ENCODE measurements at places on chromosomes 12 and 14.

DNA sequence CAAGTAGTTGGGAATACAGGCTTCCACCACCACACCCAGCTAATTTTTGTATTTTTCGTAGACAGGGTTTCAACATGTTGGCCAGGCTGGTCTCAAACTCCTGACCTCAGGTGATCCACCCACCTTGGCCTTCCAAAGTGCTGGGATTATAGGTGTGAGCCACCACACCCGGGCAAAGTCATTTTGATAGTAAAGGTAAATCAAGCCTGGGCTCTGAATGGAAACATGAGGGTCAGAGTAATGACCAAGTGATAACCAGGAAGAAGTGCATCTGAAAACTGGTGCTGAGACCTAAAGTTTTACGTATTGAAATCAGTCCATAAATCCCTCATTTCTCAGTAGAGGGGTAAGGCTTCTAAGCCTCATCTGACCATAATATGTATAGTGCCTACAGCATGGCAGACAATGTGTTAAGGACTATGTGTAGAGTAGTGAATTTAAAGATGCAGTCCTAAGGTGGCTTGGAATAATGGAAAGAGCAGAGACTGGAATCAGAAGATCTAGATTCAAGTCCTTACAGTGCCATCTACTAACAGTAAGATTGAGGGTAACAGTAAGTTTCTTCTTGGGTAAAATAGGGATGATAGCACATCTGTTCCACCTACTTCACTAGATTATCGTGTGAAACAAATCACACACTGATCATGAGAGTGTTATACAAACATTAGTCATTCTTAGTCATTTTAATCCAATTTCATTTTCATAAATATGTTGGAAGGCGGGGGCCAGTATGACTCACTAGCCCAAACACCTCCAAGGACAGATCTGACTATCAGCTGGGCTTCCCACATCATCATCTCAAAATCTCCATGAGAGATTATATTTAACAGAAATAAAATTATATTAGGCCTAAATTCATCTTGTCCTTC lies 11.2 kb downstream of the MAP4K5 start:
- no peak for DNase-seq

GRCh38 chr12:88083634-88084033 lies 54.4 kb upstream of the C12orf50 start:
- no peak for DNase-seq

GRCh38 chr14:102929241-102930137 lies 7.0 kb downstream of the AMN start:
- no peak for DNase-seq

GRCh38 chr12:107404981-107405380 lies 280.6 kb upstream of the PWP1 start:
- peak; percentile 56 for DNase-seq

- DNase-seq, result no peak
Observed at GRCh38 chr12:91989143-91989542, 156.5 kb downstream of the BTG1 start.

DNA sequence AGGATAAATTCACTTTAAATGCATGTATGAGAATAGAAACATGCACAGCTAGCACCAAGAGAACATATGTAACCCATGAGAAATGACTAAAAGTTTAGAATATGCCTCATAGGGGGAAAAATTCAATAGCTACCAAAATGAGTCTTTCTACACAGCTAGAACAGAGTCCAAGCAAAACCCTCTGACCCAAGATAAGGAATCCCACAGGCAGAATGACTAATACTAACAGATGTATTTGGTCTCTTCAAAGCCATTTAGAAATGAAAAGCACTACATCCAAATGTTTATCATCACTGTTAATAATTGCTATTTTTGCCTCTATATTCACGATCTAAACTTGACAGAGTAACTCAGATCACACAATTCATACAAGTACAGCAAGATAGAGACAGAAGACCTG lies 44.0 kb downstream of the KICS2 start:
- no peak for DNase-seq

GRCh38 chr12:123119808-123120207 lies 31.1 kb downstream of the PITPNM2 start:
- DNase-seq, result no peak

DNA sequence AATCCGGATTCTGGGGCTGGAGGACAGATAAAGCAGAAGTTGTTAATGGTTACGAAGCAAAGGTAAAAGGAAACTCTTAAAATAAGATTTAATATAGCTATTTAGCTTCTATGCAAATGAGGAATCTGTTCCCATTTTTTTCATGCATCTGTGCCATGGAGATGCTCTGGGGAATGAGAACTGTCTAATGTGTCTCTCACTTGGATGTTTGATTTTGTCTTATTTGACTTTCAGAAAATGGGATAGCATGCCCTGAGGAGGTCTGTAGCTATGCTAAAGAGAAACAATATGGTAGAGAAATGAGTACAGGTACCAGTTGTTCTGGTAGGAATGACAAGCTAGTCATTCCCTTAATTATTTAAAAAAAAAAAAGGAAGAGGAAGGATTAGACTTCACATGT lies 24.3 kb downstream of the C12orf76 start:
- no peak for DNase-seq

GRCh38 chr12:73225371-73225937 lies 953.3 kb downstream of the TRHDE start:
- DNase-seq, result no peak

DNA sequence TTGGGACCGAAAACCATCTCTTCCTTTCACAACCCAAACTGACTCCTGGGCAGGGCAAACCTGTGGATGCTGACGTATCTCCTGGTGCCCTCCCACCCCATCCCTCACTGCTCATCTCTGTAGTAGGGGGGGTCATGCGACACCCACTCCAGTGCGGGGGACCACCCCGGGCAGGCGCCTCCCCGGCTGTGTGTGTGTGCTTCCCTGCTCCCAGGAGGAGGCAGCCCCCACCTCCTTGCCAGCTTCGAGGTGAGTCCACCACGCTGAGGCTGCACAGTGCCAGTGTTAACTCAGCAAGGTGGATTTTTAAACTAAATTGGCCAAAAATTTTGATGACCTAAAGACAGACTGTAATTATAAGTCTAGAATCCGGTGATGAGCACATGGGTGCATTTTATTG lies 46.2 kb upstream of the BEGAIN start:
- no peak for DNase-seq

DNA sequence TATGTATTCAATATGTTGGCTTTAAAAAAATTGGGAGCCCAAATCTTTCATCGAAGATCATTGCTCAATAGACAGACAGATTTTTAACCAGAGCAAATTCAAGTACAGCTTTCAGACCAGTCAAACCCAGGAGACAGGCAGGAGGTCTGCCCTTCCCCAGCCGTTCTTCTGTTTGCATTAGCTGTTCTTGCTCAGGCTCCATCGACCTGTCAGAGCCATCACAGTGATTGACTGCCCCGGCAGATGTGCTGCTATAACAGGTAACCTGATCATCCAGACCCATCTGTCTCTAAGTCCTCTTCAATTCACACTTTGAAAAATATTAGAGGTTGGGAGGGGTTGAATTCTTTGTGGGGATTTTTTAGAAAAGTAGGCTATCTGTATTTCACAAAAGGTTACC lies 453.5 kb downstream of the FOXG1 start:
- DNase-seq, result peak; percentile 70

GRCh38 chr14:20412411-20412810 lies 890 bp downstream of the TEP1 start:
- no peak for DNase-seq

- DNase-seq, result no peak
Observed at GRCh38 chr12:41476499-41477439, 288.6 kb downstream of the PDZRN4 start.

DNA sequence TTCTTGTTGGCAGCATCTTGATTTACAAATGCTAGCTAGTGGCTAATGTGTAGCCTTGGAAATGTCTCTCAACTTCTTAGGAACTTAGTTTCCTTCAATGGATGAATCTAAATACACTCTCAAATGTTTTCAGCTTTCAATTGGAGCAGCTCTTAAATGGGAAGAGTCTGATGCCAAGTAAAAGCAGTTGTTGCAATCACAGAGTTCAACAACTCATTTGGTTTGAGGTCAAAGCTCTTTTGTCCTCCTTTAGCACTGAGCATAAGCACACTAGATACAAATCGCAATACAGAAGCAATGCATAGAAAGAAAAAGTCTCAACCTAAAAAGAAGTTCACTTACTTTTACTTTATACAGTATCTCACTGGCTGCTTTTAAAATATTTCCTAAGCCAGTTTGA lies 986.1 kb upstream of the FLRT2 start:
- DNase-seq, result no peak

GRCh38 chr12:56377310-56377988 lies 14.8 kb upstream of the APOF start:
- no peak for DNase-seq

GRCh38 chr12:88866881-88867280 lies 286.6 kb upstream of the KITLG start:
- DNase-seq, result no peak

- no peak for DNase-seq
Observed at GRCh38 chr12:104360157-104360556, 56.6 kb downstream of the EID3 start.

GRCh38 chr12:50110762-50111351 lies 1.2 kb upstream of the COX14 start:
- DNase-seq, result peak; percentile 29

DNA sequence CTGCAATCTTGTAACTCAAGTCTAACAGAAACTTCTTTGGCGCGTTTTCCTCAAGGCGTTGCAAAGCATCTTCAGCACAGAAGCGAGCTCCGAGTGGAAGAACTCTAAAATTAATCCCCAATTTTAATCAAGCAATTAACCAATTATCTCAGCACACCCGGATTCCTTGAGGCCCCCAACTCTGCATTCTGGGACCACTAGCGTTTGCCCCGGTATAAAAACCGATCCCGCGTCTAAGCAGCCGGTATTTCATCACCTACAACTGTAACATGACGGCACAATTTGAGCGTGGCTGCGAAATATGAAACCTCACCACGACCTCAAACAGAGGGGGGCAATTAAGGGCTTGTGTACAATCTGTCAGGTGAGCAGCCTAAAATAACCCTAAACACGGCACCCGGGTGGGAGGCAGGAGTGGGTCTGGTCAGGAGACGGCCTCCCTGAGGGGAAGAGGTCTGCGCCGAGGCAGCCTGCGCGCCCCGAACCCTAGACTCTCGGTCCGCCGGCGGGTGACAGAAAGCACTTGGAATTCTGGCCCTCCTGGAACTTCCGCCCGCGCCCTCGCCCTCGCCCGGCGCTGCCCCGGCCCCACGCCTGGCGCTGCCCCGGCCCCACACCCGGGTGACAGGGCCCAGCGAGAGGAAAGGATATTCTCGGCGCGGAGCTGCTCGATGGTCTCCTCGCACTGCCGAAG lies 594 bp downstream of the ZCCHC8 start:
- peak; percentile 60 for DNase-seq

DNA sequence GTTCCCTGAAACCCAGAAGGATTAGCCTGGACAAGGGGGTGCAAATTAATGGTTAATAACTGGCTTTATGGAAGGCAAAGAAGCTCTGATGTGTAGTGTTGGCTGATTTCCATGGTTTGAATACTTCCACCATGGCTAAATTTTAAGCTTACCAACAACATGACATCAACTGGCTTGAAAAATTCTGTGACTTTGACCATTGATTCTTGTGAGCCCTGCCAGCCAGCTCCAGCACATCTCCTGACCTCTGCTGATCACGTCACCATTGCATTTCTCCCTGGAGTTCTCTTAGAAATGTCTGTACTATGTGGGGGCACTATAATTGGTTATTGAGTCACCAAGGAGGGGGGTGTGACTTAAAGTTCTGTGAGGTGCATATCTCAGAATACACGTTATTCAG lies 171.2 kb downstream of the MYRFL start:
- DNase-seq, result no peak

GRCh38 chr12:30902596-30902995 lies 24.0 kb upstream of the TSPAN11 start:
- DNase-seq, result no peak

GRCh38 chr14:87443787-87444186 lies 549.2 kb downstream of the GALC start:
- DNase-seq, result no peak

DNA sequence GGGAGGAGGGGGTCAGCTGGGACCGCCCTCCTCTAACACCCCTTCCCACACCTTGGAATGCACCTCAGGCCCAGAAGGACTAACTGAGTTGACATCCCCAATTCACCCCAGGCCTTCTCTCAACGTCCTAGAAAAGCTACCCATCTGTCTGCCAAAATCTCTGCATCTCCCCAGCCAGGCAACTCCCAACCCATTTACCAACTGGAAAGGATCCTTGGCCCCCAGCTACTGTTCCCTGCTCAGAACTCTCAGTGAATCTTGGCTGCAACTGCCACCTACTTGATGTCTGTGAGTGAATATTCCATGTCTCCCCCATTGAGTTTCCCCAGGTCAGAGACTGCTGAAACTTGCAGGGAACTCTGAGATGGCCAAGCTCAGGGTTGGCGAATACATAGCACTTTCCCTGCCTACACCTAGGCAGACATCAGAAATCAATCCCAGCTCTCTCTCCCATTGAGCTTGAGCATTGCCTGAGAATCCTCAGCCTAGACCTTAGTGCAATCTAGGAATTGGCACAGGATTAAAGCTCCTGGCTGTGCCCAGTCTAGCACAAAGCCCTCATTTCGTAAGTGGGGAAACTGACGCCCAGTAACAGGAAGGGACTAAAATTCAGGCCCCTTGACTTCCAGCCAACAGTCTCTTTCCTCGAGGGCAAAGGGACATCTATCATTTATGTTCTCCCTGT lies 71.9 kb upstream of the NCOR2 start:
- no peak for DNase-seq

- no peak for DNase-seq
Observed at GRCh38 chr14:98269533-98269932, 1002.5 kb downstream of the BCL11B start.

DNA sequence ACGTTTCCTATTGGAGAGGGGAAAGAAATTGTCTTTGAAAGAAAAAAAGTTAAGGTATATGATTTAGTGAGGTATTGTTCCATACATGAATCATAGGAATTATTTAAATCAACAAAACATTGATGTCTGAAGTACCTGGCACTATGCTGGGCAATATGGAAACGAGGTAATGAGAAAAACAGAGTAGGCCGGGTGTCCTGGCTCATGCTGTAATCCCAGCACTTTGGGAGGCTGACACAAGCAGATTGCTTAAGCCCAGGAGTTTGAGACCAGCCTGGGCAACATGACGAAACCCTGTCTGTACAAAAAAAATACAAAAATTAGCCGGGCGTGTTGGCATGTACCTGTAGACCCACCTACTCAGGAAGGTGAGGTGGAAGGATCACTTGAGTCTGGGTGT lies 45.9 kb downstream of the AEBP2 start:
- DNase-seq, result no peak

- no peak for DNase-seq
Observed at GRCh38 chr12:116090516-116090915, 187.0 kb downstream of the MED13L start.
